ENCODE measurements at places on chromosomes 3 and 15.

GRCh38 chr3:42708611-42709151, 6.1 kb upstream of the HHATL start:
- no peak for DNase-seq

- DNase-seq, result no peak
Observed at GRCh38 chr15:77410701-77411618, 8.9 kb downstream of the PEAK1 start.

DNA sequence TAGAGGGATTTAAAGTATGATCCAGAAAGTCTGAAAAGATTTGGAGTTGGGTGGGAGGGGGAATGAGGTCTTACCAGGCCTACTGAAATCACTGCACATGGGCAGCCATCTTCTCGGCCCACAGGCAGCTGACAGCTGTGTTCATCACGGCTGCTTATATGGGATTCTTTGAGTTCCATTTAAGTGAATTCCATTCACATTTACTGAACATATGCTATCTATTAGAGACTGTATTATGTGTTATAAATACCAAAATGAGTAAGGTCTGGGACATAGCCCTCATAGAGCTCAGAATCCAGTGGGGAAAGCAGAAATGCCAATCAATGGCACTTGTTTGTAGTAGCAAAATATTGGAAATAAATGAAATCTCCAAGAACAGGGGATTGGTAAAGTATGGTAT, 91.1 kb downstream of the TRIM42 start:
- no peak for DNase-seq

DNA sequence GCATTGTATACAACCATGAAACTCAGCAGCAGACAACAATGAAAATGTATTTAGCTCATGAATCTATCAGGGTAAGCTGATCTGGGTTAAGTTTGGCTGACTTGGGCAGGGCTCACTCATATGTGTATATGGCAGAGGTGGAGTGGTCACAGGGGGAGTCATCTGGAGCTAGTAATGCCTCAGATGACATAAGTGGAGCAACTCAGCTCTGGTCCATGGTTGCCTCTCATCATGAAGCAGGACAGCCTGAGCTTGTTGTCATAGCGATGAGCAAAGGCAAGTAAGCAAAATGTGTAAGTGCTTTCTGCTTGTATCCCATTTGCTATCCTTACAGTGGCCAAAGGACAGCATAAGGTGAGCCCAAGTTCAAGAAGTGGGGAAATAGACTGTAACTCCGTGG, 64.5 kb downstream of the ALCAM start:
- no peak for DNase-seq

DNA sequence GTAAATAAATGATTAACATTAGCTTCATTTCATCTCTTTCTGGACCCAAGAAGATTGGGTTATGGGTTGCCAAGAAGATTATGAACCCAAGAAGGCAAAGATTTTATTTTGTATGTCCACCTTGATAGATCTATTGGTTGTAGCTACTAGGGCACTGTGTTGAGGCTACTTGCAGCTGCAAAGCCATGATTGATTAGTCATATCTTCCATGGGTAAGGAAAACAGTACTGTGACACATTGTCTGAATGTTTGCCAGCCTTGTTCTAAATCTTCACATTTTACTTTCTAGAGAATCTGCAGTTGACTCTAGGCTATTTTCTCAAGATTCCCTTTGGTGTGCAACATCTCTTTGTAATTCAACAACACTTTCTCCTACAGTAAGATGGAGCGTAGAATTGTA, 229.2 kb upstream of the KCNH8 start:
- no peak for DNase-seq

GRCh38 chr15:29656636-29657475, 165.4 kb downstream of the TJP1 start:
- peak; percentile 93 for DNase-seq

DNA sequence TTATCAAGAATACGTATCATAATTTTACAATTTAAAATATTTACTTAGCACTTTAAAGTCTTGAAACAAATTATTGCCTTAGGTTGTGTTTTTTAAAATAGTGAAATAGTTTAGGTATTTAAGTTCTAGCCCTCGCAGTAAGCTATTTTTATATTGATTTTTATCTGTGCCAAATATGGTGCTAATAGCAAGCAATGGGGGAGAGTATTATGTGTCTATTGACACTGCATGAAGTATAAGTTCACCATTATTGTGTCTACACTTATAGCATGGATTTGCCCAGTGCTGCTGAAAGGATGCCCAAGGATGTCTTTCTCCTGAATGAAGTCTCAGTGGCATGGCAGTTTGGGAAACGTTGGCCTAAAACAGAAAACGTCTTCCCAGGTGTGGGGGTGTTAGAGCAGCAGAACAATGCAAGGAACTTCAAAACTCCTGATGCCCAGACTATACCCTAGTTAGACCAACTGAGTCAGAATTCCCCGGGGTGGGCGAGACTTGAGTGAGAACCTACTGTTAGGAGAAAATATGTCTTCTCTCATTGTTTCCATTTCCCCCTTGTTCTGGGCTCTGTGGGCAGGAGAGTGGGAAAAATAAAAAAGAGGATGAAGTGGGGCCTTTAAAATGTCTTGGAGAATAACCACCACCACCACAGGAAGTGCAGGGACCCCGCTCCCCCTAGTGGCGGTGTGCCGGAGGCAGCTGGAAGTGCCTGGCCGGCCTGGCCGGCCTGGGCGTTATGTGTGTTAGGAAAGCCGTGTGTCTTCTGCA, 104.2 kb upstream of the SLC7A14 start:
- peak; percentile 75 for DNase-seq

- DNase-seq, result no peak
Observed at GRCh38 chr15:97153356-97153965, 807.0 kb upstream of the ARRDC4 start.

GRCh38 chr15:89199746-89200145, 21.6 kb downstream of the RLBP1 start:
- peak; percentile 93 for DNase-seq

- DNase-seq, result peak; percentile 21
Observed at GRCh38 chr15:61582092-61582491, 353.0 kb upstream of the RORA start.

- DNase-seq, result no peak
Observed at GRCh38 chr15:93179072-93179471, 90.1 kb upstream of the RGMA start.

GRCh38 chr3:185631108-185631507, 45.0 kb downstream of the SENP2 start:
- peak; percentile 33 for DNase-seq

- DNase-seq, result peak; percentile 86
Observed at GRCh38 chr3:127547761-127548605, 42.5 kb downstream of the TPRA1 start.

DNA sequence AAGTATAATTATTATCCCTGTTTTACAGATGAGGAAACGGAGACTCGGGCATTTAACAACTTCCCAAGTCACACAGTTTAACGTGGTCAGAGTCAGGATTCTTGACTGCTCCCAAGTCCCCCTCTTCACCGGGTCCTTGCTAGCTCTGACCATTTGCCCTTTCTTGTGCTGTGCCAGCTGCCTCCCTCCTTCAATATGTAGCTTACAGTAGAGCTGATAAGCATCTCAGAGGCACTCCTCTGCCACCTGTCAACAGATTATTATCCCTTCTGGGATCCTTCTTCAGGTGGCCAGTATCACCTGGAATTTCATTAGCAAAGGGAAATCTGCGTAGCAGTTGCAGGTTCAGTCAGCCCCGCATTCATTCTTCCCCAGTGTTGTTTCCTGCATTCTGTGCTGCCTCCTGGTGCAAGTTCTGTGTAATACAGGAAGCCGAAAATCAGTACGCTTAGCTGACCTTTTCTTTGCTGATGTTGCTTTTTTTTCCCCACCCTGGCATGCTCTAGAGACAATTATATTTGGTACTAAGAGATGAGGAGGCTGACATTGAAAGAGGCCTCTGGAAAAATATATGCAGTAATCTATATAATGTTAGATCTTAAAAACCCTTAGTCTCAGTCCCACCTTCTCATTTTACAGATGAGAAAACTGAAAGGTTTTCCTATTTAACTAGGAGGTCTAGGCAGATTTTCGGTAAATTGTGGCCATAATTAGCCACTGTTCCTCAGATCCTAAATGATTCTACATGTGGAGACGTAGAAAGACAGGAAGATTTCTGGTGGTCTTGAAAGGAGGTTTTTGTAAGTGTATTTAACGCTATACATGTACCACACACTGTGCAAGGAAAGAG, 24.8 kb downstream of the TMOD2 start:
- peak; percentile 76 for DNase-seq

GRCh38 chr15:80182611-80183261, 29.9 kb downstream of the FAH start:
- no peak for DNase-seq

DNA sequence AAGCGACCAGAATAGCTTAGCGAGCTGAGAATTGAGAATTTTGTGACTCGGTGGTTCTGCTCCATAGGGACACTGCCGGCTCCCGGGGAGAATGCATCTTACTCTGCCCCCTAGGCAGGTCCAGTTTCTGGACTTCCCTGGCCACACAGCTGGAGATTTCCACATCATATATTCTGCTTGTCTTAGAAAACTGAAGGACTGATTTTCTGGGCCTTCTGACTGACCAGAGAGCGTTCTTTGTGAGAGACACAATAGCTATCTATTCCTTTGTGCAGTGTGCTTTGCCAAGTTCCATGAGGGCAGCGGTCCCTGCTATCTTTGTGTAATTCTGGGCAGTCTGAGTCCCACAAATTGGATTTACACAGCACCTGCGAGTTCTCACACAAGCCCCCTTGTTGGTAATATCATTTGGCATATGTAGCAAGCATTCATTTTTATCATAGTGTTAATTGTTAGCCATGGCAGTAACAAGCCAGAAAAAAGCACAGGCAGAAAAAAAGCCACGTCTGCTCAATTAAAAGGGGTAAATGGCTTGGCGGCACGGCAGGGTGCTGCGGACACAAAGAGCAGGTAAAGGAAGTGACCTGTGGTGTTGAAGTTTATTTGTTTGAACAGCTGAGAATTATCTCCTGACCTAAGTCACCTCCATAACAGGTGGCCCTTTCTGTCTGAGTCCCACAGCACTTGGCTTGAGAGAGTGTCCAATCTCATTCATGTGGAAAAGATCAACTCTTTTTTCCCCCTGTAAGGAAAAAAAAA, 688.7 kb downstream of the TUSC7 start:
- peak; percentile 80 for DNase-seq

GRCh38 chr15:70238917-70239316, 141.2 kb upstream of the TLE3 start:
- DNase-seq, result no peak

DNA sequence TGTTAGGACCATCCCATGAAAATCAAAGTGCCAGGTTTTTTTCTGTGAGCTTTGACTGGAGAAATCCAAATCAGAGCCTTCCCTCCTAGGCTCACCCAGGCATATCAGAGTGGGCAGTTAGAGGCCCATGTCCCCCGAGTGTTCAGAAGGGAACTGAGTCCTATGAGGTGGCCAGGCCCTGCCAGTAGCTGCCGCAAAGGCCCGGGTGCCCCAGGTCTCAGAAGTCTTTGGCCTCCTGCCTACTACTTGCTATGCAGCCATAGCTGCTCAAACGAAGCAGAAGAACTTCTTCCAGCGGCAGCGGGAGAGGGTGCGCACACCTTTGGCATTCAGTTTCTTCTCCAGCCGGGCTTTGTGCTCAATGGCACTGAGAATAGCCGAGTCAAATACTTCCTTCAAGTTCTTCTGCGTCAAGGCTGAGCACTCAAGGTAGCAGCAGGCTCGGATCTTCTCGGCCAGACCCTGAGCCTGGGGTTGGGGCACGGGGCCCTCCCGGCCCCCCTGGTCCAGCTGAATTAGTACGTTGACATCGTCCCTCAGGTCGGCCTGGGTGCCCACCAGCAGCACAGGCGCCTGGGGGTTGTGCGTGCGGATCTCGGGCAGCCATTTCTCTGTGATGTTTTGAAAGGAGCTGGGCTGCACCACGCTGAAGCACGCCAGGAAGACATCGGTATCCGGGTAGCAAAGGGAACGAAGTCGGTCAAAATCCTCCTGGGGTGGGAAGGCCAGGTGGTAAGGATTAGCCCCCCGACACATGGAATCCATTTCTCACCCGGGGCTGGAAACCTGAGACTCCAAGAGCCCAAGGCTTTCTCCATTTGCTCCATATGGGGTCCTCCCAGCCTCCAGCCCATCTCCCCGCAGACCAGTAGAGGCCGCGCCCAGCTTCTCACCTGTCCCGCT, 992 bp downstream of the RHOV start:
- DNase-seq, result no peak

GRCh38 chr3:183252973-183253527, at the start of gene B3GNT5:
Gene B3GNT5 (plus strand): TSS chr3:183253253. CDS start chr3:183269799, 16,546 bp downstream.
- peak; percentile 68 for DNase-seq

GRCh38 chr3:67529337-67529736, 125.1 kb downstream of the SUCLG2 start:
- DNase-seq, result no peak

- DNase-seq, result no peak
Observed at GRCh38 chr15:91921188-91921842, 67.8 kb downstream of the SLCO3A1 start.

DNA sequence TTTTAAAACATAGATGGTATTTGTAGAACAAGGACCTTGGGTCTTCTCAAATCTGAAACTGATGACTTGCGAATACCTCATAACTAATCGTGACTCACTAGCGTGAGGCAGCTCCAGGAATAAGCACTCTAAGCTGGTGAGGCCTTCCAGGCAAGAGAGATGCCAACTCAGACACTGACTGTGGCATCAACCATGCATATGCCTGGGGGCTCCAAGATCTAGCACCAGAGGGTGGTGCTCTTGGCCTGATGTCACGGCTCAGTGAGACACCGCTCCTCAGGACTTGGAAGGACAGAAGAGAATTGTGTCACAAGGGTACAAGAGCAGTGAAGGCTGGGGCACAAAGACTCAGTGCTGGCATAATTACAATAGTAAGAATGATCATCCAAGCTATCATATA, 125.0 kb upstream of the TRIM42 start:
- peak; percentile 4 for DNase-seq

DNA sequence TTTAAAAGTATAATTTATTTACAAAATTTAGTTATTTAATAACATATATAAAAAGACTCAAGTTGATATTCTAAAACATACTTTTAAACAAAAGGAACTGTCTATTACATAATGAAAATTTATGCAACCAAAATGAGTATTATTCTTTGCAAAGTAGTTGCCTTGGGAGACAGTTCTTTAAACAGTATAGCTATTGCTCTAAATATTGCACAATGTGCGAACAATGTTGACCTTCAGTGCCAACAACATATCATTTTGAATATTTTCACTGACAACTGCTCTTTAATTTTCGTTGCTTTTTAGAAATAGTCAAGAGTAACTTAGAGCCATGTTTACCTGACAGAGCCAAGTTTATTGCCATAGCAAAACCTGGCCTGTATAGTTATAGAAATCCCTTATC, 124.9 kb downstream of the ZBTB20 start:
- DNase-seq, result no peak

DNA sequence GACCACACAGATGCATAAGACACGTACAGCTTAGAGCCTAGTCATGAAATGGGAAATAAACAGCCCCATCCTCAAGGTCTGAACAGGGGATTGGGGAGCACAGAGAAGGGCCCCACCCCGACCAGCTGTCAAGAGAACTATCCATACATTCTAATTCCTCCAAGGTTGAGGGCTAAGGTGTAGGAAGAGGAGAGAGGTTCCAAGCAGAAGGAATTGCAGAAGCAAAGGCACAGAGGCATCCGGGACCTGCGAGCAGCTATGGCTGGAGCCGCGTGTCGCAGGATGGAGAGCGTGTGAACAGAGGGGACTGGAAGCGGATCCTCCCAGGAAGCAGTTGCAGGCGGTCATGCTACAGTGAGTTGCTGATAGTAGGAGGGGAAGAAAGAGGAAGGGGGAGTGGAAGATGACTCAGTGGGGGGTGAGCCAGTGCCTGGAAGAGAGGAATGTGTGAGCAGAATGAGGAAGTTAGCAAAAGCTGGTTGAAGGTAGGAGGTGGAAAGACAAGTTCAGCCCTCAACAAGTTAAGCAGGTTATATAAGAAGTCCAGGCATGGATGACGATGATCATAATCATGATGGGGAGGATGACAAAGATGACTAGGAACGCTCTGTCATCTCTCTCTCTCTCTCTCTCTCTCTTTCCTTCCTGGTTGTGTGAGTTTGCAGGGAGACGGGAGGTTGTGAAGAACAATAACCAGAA, 89.7 kb downstream of the LIPC start:
- DNase-seq, result peak; percentile 91
